CD4-positive, alpha-beta T cell treated with Interferon gamma for 1 hour (primary cell): ENCODE measurements at places on chromosomes 4 and X.

GRCh38 chrX:18884916-18885315 lies 99.0 kb downstream of the PHKA2 start:
- DNase-seq, result no peak

DNA sequence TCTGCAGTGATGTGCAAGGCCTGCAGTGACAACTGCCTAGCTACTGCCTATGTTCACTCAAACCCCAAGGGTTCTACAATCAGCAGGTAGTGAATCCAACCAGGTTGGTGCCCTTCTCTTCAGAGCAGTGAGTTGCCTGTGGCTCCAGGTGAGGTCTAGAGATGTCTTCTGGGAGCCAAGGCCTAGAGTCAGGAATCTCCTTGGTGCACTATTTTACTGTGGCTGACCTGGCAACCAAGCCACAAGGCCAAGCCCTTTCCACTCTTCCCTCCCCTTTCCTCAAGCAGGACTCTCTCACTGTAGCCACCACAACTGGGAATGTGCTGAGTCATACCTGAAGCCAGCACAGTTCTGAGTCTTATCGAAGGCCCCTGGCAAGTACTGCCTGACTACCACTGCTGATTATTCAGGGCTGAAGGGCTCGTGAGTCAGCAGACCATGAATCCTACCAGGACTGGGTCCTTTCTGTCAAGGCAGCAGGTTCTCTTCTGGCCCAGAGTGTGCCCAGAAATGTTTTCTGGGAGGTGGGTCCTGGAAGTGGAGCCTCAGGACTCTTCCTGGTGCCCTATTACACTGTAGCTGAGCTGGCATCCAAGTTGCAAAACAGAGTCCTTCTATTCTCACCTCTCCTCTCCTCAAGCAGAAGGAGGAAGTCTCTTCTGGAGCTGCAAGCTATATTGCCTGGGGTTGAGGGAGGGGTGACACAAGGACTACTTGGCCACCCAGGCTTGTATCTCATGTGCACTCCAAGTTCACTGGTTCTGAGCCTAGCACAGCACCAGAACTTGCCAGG lies 111.6 kb downstream of the BTC start:
- no peak for DNase-seq

DNA sequence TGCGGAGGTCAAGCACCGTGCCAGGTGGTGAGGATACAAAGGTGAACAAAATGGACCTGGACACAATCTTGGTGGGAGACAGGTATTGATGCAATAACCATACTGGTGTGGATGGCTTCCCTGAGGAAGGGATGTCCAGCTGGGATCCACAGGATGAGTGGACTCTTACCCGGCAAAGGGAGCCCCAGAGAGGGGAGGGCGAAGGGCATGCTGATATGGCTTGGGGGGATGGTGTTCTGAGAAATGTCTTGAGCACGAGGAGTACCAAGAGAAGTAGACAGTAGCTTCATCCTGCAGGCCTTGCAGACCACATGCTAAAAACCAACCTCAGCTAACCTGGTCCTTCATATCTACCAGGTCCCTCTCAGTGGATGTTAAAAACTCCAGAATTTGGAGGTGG lies 220.8 kb downstream of the NWD2 start:
- DNase-seq, result no peak

- DNase-seq, result no peak
Measured at GRCh38 chr4:102116121-102116520, 229.2 kb downstream of the SLC39A8 start.

GRCh38 chr4:47145630-47146029 lies 114.3 kb downstream of the GABRB1 start:
- no peak for DNase-seq

DNA sequence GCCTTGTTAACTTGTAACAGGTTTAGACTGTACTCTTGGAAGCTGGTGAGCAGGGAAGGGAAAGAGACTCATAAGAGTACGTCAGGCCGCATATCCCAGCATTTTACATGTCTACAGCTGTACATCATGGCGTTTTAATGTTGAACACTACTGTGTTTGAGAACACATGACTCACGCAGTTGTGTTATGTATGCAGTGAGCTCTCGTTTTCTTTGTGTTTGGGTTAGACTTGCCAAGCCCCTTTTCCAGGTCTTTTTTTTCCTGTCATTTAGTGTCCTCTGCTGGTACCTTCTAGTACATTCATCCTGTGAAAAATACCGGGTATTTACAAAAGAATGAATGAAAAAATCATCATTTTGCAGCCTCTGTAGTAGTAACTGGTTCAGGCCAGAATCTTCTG lies 35.3 kb downstream of the SMS start:
- DNase-seq, result no peak

GRCh38 chr4:10104211-10104990 lies 12.2 kb downstream of the WDR1 start:
- DNase-seq, result no peak

- no peak for DNase-seq
Measured at GRCh38 chr4:99591757-99592156, 17.1 kb downstream of the MTTP start.

GRCh38 chr4:25030277-25031076 lies at the start of gene LGI2:
Gene LGI2 (minus strand): TSS chr4:25030946. CDS start chr4:25030693, 253 bp downstream.
- DNase-seq, result no peak

GRCh38 chr4:31187979-31188378 lies 467.8 kb downstream of the PCDH7 start:
- no peak for DNase-seq

DNA sequence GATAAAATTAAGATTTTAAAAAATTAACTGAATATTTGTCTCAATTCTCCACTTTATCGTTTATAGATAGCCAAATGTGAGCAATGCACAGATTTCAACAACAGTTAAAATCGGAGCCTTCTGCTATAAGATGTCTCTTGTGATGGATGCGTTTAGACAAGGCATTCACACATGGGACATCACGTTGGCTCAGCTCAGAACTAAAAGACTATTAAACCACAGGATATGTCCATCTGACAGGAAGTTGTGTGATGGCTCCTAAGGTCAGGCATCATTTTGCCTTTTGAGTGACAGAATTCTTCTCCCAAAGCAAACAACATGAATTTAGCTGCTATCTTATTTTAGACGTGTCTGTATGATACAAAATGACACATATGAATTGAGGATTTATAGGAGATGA lies 17.3 kb upstream of the VCX3B start:
- DNase-seq, result no peak

- no peak for DNase-seq
Measured at GRCh38 chr4:41865306-41865980, 69.8 kb upstream of the TMEM33 start.

DNA sequence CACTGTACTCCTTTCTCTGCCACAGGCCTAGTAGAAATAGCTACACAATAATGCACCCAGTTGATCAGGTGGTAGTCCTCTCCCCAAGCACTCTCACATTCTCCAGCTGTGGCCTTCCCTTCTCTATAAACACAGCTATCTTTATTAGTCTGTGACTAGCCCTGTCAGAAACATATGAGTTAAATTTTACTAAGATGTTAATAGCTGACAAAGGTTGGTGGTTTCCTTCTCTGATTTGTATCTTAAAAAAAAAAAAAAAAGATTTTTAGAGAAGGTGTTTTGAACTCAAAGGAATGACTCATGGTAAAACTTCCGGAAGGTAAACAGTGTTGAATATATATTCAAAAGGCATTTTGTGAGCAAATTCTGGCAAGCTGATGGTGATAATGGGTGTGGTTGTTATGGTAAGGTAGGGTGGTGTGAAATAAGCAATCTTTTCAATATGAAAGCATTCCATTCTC lies 327.4 kb downstream of the PPP3CA start:
- DNase-seq, result no peak

DNA sequence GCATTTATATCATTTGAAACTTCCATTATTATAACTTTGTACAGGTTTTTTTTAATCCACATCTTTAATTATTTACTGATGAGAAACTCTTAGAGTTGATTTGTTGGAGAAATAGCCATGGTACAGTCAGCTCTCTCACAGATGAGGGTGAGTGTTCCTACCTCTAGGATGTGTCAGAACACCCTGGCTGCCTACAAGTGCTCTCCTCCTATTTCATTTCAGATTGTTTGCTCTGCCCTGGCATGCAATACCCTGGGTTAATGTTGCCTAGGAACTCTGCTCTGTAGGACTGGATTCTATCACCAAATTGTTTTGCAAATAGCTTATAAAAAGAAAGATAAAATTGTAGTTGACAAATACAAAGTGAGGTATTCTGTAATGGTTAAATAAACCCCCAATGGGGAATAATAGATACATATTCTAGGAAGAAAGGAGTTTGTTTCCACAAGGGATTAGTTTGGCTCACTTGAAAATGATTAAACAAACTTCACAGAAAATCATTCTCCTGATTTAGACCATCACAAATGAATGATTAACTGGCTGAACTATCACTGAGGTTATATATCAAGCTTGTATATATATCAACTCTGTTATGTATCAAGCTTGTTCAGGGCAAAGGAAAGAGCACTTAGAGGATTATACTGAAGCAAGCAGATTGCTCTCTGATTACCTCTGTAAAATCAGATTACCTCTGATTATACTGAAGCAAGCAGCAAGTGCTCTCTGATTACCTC lies 150.0 kb downstream of the PDE5A start:
- DNase-seq, result no peak

DNA sequence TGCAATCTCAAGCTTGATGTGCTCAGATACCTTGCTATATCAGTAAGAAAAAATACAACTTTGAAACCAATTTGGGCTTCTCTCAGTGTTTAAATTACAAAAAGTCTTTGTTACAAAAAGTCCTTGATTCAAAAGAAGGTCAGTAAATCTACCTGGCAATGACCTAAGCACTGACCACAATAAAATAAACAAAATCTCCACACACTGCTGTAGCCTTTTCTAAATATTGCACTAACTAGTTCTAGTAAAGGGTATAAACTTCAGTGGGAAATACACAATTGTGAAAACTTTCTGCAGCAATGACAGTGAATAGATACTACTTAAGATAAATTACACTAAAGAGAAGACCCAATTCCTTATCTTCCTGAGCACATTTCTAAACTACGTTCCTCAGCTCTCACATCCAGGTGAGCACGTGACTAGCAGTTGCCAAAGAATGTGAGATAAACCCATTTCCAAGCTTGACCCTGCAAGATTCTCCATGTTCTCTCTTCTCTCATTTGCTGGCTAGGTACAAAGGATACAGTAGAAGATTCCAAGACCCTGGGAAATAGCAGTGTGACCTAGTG lies 81.4 kb upstream of the GPR34 start:
- DNase-seq, result no peak

- no peak for DNase-seq
Measured at GRCh38 chr4:39763714-39764572, 66.0 kb downstream of the UBE2K start.

- DNase-seq, result no peak
Measured at GRCh38 chrX:72114306-72114705, 17.4 kb downstream of the RTL5 start.

DNA sequence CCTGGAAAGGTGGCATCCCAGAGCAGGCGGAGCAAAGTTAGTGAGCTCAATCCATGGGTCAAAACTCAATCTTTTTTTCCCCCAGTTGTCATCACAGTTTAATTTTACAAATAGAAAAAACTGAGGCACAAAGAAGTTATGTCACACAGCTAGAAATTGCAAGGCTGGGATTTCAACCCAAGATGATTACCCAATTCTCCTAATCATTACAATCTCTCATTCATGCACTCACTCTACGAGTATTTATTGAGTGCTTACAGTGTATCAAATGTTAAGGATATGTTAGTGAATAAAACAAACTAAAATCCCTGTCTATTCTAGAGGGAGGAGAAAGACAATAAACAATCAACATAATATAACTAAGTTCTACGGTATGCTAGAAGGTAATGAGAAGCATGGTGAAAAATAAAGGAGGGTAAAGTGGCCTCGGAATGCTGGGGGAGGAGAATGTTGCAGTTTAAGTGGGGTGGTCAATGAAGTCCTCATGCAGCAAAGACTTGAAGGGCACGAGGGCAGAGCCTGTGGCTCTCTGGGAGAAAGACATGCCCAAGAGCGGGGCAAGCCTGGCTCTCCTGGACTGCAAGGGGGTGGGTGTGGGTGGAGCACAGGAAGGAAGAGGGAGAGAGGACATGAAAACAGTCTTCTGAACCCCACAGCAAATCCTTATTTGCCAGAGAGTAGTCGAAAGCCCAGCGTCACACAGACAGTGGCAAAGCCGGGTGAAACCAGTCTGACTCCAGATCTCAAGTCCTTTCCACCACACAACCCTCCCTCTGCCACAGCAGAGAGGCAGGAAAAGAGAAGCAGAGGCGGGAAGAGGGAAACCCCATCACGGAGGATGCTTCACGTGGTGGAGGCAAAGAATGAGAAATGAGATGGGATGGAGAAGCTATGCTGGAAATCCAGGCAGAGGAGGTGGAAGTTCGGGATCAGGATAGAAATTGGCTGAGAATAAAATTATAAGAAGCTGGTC lies 48.3 kb downstream of the RAB33B start:
- DNase-seq, result no peak

DNA sequence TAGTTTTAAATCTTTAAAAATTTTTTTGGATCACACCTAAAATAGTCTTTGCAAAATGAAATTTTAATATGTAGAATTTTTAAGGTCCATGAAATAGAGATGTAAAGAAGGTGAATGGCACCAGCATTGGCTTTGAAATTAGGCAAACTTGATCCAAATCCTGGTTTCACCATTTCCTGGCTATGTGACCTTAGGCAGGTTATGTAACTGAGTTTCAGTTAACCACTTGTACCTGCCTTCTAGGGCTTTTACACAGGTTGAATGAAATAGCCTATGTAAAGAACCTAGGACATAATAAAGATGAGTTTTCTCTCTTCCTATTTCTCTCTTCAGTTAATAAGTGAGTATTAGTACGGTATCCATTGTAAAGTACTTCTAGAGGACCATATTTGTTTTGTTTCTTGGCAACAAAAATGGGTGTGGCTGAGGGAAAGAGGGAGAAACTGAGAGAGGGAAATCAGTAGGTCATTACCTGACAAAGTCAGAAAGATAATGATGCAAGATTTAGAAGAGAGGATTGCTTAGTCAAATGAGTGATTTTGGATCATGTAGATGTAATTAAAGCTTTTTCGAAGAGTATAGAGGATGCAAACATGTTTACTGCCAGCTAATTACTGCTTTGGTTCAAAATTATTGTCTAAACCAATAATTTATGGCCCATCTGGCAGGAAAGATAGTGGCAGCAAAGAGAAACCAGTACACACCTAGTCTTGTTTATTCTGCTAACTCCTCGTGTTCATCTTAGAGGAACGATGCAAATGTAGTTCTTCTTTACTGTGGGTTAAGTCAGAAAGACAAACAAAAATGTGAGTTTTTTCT lies 81.9 kb downstream of the PDLIM5 start:
- DNase-seq, result no peak

DNA sequence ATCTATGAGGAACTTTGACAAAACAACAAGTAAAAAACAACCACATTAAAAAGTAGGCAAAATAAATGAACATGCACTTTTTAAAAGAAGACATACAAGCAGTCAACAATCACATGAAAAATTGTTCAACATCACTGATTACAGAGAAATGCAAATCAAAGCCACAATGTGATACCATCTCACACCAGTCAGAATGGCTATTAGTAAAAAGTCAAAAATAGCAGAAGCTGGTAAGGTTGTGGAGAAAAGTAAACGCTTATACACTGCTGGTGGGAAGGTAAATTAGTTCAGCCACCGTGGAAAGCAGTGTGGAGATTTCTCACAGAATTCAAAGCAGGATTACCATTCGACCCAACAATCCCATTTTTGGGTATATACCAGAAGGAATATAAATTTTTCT lies 17.0 kb upstream of the LNX1 start:
- DNase-seq, result no peak
